Urothelium cell line (cell line): ENCODE measurements at places on chromosomes 4 and X.

- no peak for DNase-seq
Measured at GRCh38 chr4:73860181-73860580, 7.1 kb downstream of the PF4V1 start.

DNA sequence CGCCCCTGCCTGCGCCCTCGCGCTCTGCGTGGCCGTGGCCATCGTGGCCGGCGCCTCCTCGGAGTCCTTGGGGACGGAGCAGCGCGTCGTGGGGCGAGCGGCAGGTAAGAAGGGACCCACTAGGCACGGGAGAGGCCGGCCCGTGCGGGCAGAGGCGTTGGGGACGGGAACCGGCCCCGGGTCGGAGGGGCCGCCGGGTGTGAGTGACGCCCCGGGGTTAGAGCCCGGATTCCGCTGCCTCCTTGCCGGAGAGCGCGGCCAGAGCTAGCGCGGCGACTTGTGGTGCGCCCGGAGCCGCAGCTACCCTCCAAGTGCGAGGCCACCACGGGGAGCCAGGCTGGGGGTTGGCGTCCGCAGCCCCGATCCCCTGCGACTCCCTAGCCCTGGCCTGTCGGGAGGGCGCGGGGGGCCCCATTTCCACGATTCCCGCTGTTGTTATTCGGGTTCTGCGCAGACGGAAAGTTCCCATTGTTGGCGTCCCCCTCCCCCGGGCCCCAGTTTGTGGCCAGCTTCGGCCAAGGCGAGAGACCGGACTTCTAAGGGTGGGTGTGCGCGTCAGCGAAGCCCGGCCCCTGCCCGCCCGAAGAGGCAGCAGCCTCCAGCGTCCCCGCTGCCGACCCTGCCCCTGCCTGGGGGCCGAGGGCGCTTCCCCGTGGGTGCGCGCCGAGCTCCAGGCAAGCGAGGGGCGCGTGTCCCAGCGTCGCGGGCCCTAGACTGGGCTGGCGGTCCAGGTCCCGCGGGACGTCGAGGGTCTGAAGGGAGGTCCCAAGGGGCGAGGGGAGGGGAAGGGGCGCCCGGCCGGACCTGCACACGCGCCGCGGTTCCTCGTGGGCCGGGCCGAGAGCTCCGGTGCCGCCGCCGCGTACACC is 1.1 kb downstream of the FGFR3 start:
- DNase-seq, result peak; percentile 27

- peak; percentile 81 for DNase-seq
Measured at GRCh38 chrX:150898343-150899190, at the start of gene CD99L2. Gene CD99L2, minus strand, starts transcription at chrX:150898668. Its CDS starts 80 bp downstream, at chrX:150898588.

DNA sequence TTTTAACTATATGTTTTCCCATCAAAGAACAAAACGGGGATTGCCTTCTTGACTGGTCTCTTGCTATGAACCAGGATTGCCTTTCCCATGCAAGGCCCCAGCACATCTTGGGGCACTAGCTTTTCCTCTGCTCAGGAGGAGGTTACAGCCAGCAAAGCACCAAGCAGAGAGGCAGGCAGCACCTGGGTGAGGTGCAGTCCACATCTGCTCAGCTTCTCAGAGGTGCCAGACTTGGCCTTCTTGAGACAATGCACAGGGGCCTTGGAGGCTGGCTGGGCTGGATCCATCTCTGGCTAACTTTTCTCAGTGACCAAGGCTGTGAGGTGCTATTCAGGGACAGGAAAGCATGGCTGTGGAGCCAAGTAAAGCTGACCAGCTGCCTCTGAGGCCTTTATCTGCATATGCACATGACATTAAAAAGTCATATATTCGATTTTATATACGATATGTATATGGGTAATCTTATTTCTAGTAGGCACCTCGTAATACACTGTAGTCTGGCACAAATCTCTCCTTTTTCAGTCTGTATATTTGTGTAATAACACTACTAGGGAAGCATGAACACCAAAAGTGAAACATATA is 86.9 kb downstream of the CC2D2A start:
- no peak for DNase-seq

DNA sequence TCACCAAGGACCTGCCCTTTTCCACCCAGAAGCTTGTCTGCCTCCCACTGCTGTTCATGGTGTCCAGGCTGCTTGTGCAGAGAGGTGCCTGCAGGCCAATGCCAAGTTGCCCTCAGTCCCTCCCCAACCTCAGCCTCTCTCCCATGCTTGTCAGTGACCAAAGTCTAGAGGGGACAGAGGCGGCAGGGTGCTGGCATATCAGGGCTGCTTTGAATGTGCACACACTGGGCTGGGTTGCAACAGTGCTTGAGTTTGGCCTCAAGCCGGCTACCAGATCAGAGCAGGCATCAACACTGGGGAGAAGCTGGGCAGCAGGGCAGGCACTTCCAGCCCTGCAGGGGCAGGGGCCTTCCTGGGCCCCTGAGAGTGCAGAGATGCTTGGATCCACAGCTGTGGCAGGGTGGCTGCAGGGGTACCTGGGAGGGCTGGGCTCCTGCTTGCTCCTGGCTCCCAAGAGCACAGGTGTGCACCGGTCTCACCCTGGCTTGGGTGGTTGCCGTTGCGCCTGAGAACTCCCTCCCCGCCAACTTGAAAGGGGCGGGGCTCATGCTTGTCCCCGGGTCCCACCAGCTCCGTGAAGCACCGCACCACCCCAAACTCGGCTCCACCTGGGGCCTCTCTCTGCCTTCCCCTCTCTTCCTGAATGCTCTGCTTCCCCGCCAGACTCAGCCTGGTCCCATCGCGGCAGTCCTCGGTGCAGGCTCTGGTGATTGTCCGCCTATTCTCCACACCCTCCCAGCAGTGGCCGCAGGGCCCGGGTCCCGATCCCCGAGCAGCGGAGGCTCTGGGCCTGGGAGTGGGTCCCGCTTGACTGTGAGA is 1681.9 kb upstream of the ADGRL3 start:
- no peak for DNase-seq

GRCh38 chr4:167102475-167102874 is 131.8 kb downstream of the SPOCK3 start:
- DNase-seq, result no peak

GRCh38 chr4:165864271-165864670 is 8.8 kb upstream of the TLL1 start:
- peak; percentile 6 for DNase-seq

DNA sequence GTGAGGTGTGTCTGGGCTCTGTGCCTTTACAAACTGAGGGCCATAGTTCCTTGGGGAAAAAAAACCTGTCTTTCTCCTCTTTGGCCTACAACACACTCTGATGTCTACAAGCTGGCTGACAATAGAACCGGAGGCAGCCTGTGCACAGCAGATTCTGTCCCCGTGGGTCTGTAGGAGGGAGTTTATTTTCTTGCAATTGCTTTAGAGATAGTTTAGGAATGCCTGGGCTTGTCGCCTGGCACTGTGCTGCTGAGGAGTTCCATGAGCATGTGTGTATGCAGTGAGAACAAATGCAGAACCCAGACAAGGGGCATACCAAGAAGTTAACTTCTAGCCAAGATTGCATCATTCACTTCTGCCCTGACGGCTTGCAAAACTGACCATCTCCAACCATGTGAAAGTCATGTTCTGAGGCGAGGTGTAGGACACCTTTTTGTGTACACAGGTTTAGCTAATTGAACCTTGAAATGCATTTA is 54.1 kb downstream of the CCNI start:
- no peak for DNase-seq

GRCh38 chrX:21933077-21933476 is 7.4 kb upstream of the SMS start:
- DNase-seq, result no peak

DNA sequence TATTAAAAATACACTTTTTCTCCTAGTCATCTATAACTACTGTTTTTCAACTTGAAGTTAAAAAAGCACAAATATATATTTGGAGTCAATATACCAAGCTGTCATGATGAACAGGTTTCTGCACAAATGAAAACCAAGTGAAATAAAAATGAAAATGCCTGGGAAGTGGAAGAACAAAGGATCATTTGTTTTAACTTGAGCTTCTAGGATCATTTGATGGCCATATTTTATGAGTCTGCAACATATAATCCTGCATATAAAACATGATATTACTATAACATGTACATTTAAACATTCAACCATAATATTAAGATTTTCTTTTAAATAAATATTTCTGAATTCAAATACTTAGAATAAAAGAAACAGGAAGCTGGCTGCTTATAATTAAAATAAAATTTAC is 8.5 kb upstream of the ARHGEF38 start:
- DNase-seq, result no peak

- DNase-seq, result no peak
Measured at GRCh38 chrX:153498453-153498852, 3.7 kb downstream of the BGN start.

DNA sequence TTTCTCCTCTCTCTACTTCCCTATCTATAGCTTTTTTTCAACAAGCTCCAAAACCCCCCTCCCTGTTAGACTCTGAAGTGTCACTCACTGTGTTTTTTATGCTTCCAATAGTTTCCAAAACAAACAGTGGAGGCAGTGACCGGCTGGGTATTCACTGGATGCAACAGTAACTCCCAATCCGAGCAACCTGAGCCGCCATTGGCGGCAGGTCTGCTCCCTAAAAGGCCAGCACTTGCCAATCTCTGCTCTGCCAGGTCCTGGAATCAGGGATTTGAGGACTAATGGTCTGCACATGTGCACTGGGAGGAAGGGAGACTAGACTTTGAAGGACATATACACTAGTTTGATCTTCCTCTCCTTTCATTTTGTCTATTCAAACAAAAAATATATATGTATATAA is 7.1 kb downstream of the TBX22 start:
- peak; percentile 21 for DNase-seq

DNA sequence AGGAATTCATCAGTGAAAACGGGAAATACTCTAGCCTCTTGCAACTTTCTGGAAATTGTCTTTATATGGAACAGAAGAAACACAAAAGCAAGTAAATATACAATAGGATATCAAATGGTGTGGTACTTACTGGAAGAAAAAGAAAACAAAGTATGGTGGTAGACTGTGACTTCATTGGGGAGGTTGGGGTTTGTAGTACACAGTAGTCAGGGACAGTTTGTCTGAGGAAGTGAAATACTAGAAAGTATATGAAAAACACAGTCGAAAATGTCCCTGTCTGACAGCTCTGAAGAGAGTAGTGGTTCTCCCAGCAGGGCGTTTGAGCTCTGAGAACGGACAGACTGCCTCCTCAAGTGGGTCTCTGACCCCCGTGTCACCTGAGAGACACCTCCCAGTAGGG is 390.0 kb upstream of the NWD2 start:
- no peak for DNase-seq

DNA sequence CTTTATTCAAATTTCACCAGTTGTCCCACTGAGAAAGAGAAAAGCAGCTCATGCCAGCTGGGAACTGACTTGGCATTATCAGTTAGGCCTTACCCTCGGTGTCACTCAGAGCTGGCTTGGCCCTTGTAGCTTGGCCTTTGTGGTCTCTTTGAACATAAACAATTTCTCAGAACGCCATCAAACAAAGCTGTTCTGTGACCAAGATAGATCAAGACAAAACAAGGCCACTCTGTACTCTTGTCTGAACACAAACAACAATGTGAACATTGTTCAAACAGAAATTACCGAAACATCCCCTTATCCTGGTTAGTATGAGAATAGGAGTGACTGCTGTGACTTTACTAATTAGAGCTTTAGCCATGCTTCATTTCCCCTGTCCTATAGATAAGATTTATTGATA is 57.2 kb downstream of the DIPK2B start:
- DNase-seq, result no peak

DNA sequence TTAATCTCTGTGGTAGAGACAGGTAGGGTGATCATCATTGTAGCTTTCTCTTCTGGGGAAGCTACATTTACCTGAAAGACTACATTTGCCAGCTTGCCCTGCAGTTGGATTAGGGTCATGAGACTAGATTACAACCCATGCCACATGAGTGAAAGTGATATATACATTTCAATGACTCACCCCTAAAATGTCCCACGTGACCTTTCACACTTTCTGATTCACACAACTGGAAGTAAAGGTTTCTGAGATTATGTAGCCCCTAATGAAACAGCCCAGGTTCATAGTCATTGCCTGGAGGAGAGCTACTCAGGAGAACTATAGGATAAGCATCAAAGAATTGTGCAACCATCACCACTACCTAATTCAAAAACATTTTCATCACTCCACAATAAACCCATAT is 17.8 kb downstream of the PDCL2 start:
- no peak for DNase-seq

- DNase-seq, result peak; percentile 24
Measured at GRCh38 chr4:121785479-121785878, 15.6 kb upstream of the EXOSC9 start.

DNA sequence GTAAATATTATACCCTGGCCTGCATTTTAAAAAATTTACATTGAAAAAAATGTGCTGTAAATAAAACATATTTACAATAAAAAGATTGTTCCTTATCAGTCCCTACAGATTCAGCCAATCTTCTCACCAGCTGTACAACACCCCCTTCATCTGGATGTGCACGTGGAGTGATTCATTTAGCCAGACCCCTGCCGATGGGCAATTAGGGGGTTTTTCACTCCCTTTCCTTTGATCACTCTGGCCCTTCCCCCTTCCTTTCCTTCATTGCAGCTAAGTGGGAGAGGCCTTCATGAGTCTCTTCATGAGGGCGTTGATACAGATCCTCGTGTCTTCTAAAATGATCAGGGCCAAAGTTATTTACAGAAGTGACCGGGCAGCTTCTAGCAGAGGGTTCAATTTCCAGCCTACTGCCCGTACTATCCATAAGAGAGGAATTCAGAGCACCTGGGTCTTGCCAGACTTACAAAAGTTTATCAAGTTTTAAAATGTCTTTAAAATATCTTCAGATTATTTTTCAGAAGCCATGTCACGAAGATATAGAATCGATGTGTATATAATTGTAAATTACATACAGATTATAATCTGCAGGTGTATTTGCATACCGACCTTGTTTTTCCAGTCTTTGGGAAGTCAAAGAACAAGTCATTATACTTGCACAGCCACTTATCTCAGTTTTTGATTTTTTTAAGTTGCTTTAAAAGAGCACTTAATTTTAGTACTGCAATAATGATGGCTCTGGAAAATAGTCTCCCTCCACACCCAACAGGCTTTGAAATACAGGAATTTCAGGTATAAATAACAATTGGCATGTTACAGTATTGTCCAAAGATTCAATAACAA is 21.4 kb upstream of the RASL11B start:
- no peak for DNase-seq

- peak; percentile 29 for DNase-seq
Measured at GRCh38 chr4:90137555-90137954, 10.4 kb downstream of the CCSER1 start.

- DNase-seq, result no peak
Measured at GRCh38 chr4:61505773-61506685, 305.9 kb downstream of the ADGRL3 start.
